ENCODE measurements at places on chromosomes 7 and 10.
A peak's percentile ranks its signal among the peaks of the same experiment; 100 is the strongest.

DNA sequence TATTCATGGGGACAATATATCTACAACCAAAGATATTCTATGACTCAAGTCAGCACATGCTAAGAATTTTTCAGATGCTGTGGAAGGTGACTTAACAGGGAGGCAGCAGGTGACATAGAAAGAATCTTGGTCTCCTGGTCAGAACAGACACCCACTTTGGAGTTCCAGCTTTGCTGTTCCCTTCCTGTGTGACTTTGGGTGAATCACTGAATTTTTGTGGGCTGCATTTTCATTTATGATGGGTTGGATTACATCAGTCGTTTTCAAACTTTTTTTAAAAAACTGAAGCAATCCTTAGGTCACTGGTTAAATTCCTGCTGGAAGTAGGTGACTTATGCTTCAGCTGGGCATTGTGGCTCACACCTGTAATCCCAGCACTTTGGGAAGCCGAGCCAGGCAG, 24.9 kb downstream of the RGR start:
- DNase-seq: peak; percentile 25

DNA sequence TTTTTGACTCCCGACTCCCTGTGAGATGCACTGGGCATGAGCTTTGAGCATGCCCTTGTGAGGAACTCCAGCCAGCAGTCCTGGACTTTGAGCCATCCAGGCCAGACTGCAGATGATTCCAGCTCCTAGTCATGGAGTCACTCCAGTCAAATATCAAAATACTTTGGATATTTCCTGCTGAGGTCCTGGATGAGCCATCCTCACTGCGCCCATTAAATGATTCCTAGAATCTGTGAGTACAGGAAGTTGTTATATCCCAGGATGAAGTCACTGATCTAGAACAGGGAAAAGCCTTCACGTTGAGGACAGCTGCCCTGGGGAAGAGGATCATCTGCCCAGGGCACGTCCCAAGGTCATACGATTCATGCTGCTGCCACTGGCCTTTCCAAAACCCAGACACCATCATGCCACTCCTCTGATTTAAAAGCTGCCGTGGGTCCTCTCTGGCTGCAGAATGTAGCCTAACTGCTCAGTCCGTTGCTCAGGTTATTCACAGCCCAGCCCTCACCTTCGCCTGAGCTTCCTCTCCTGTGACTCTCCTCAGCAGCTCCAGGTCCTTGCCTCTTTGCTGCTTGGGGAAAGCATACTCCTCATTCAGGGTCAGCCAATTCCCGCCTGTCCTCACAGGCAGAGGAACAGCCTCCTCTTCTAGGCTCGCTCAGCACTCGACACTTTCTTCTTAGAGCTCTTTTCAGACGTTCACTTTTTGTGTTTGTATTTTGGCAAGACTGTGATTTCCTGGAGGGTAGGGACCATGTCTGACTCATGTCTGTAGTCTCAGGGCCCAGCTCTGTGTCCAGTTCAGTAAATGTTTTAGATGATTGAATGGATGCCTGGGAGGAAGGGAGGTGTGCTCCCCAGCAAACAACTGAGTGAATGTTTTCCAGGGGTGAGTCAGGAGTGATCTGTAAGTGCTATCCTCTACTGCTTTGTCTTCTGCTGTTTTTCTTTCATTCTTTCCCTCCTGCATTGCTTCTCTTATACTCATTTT, 157.8 kb downstream of the SNX10 start:
- peak; percentile 48 for DNase-seq

DNA sequence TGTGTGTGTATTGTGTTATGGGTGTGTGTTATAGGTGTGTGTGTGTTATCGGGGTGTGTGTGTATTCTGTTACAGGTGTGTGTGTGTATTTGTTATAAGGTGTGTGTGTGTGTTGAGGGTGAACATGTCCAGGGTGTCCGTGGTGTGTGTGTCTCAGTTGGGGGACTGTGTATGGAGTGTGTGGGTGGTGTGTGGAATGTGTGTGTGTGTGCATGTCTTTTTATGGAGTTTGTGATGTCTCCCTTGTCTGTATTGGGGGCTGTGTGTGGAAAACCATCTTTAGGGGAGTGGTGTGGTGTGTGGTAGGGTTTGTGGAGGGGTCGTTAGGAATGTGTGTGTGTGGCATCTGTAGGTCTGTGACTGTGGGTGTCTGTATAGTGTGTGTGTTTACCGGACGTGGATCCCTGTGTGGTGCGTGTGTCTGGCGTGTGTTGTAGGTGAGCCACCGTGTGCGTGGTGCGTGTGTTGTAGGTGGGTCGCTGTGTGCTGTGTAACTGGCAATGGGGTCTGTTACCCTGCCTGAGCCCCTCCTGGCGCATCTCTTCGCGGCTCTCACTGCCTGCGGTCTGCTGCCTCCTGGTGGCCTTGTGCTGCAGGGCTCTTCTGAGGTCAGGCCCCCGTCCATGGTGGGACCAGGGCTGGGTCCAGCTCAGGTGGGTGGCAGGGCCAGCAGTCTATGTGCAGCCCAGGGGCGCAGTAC, 61.7 kb downstream of the PALD1 start:
- DNase-seq: no peak

- DNase-seq: no peak
These were observed 159.5 kb downstream of the GLI3 start for GRCh38 chr7:42077271-42078135.

- no peak for DNase-seq
These were observed 338.9 kb upstream of the IGFBP3 start for GRCh38 chr7:46259947-46260346.

Data from H4 (cell line).